ENCODE measurements at places on chromosomes 5 and 9.

- no peak for DNase-seq
Observed at GRCh38 chr5:110896901-110897300, 158.1 kb downstream of the SLC25A46 start.

DNA sequence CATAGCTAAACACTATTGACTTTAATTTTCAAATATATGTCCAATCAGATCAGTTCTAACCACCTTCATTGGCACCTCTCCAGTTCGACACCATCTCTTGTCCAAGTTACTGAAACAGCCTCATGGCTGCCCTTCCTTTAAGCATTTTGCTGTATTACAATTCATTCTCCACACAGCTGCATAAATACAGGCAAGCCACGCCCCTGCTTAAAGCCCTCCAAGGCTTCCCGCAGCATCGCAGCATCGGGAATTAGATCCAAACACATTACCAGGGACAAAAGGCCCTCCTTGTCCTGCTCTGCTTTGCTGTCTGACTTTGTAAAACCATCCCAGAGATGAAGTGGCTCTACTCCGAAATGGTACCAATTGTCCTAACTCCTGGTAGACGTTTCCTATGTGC is 75.1 kb upstream of the RAI14 start:
- DNase-seq: no peak

- DNase-seq: no peak
Observed at GRCh38 chr9:95107001-95107749, 210.3 kb downstream of the FANCC start.

- no peak for DNase-seq
Observed at GRCh38 chr5:151014680-151015343, 5.6 kb upstream of the GPX3 start.

DNA sequence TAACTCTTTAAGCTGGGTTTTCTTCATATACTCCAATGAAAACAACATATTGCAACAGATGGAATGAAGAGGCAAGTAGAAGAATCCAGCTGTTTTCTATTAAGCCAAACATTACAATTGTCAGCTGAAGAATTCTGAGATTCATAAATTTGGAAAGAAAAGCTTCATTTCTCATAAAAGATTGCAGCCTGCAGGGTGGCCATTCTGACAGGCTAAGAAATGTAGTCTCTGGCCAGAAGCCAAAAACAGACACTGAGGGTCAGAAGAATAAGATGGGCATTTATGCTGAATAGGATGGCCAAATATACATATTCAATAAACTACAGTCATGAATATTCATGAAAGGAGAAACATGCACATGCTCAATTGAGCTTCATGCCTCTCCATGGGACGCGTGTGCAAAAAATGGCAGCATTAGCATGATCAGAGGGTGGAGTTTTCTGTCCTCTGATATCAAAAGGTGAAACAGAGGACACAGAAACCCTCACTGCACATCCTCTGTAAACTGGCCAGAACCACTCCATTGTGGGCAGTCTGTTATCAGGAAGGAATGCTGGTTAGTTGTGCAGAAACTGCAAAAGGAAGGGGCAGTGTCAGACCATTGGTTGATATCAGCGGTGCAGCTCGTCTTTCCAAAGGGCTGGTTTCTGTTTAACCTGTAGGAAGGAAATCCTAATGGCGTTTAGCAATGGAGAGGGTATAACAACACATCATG is 50.2 kb downstream of the FXN start:
- no peak for DNase-seq

- DNase-seq: no peak
Observed at GRCh38 chr9:68797116-68797515, 92.1 kb downstream of the PIP5K1B start.

DNA sequence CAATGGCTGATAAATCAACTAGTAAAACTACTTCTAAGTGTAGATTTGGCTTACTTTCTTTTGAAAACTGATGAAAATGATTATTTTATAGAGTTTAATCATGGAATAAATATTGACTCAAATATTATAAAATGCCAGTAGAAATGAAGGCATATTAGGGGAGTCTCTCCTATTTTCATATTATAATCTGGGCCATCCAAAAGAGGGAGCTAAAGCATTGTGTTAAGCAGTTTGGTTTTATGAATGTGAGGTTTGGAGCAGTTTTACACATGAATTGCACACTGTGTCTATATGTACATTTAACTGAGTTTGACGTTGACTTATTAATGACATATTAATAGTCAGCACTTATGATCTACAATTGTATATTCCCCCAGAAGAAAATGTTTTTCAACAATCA is 17.4 kb downstream of the CDH9 start:
- no peak for DNase-seq

DNA sequence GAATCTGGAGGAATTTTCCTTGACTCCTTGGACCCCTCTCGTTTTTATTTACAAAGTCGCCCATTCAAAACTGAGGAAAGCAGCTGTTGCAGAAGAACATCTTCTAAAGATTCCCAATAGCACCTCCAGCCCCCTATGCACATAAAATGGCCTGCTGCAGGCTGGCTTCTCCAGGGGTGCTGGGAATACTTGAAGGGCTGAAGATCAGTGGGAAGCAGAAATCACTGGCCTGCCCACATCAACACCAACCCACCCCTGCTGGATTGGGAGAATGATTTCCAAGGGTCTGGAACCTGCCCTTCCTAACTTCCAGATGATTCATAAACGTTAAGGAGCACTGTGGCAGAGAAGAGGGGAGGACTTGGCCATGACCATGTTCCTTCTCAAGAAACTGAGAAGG is 3.0 kb upstream of the FOXE1 start:
- no peak for DNase-seq

DNA sequence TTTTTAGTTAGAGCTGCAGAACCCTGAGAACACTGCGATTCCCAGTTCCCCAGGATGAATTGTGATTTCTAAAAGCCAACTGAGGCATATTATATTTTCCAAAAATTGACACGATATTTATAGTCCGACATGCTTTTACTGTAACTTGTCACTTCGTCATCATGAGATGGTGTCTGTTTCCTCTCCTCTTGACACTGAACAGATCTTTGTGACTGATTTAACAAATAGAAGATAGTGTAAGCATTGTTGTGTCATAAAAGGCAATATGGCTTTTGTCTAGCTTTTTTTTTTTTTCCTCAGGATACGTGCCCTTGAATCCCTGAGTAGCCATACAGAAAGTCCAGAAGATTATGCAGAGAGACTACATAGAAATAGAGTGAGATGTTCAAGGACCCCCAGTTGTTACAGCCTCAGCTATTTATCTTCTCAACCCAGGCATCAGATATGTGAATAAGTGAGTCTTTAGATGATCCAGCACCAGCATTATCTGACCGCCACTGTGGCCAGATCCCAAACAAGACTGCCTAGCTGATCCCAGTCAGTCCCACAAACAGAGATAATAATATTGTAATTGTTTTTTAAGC is 27.8 kb upstream of the CCL21 start:
- no peak for DNase-seq

DNA sequence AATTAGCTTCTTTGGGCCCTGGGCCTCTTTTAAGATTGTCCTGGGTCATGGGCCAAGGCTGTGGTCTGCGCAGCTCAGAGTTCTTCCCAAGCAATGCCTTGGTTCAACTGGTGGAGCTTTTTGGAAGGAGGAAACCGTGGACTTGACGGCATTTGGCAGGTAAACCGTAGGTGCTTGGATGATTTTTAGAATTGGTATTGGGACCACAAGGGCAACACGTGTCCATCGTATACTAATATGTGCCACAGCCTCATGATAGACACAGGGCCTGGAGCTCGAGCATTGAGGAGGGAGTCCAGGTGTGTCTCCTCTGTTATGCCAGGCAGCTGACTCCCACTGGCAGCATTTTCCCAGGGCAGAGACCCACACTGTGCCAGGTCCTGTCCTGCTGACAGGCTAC is 120.9 kb upstream of the PITX1 start:
- DNase-seq: no peak

DNA sequence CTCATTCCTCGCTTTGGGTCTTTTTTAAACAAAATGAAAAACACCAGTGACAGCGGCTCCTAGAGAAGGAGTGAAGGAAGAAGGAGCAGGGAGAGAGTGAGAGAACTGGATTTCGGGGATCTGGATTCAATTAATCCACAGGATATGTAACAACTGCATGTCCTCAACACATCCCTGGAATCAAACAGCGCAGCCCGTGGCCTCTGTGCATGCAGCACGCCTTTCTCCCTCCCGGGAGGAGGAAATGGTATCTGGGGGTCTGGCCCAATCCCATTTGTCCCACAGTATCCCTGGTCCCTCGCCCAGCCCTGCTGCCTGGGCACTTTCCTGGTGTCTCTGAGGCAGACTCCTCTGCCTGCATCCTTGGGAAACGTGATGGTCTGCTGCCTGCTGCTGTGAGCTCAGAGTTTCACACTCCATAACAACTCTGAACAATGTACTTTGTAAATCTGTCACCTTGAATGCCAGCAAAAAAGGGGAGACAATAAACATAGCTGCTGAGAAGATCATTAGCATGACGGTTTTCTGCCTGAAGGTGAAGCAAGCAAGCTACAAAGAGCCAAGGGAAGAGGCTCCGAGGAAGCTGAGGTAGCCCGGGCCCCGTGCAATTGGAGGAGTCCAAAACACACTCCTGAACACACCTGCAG is 56.1 kb downstream of the PTCH1 start:
- DNase-seq: no peak

GRCh38 chr9:91885746-91886413 is 64.1 kb downstream of the ROR2 start:
- DNase-seq: no peak

DNA sequence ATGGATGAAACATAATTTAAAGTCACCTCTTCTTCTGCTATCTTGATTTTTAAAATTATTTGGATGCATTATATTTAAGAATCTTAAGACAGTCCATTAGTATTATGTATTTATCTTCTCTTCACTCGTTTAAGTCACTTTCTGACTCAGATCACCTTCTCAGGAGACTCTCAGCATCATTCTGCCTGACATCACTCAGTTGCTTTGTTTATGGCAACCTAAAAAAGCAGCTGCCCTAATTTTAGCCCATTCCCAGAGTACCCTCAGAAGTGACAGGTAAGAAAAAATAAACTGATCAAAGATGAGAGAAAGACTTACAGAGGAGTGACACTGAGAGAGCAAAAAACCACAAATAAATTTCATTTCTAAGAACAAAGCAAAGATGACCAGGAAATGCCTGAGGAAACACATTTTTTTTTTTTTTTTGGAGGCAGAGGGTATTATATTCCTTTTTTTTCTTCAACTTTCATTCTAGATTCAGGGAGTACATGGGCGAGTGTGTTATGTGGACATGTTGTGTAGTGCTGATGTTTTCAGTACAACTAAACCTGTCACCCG is 140.5 kb downstream of the MUSK start:
- DNase-seq: no peak

DNA sequence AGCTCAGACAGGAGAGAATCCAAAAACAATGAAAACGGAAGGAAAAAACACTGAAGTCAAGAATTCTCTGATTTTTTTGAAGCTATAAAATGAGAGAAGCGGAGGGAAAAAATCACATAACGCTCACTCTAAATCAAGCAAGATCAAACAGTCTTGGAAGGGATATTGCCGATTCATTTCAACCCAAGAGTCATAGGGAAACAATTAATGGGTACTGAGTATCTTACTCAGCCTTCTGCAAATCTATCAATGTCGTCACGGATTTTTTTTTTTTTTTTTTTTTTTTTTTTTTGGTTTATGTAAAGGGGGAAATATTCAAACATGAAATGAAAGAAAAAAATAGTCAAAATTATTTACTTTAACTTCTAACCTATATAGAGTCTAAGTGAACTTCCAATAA is 9.5 kb downstream of the MEF2C start:
- no peak for DNase-seq

GRCh38 chr9:135330685-135331590 is 148.6 kb upstream of the PPP1R26 start:
- no peak for DNase-seq

DNA sequence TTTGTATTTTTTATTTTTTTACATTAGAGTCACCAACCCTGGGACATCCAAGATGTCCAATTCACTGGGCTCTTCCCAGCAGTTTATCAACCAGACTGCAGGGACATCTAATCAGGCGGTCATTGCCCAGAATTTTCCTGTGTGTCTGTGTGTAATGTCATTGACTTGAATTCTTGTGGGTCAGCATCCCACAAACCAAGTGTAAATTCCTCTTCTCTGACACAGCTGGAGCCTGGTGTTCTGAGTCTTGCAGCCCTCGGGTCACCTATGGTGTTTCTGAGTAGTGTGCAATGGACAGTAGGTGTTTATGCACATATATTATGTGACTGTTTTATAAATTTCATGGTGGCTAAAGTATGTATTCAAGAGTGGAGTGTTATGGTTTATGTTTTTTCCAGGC is 815.7 kb downstream of the SEMA5A start:
- DNase-seq: no peak

GRCh38 chr5:102341681-102342288 is 45.7 kb upstream of the SLCO4C1 start:
- no peak for DNase-seq

DNA sequence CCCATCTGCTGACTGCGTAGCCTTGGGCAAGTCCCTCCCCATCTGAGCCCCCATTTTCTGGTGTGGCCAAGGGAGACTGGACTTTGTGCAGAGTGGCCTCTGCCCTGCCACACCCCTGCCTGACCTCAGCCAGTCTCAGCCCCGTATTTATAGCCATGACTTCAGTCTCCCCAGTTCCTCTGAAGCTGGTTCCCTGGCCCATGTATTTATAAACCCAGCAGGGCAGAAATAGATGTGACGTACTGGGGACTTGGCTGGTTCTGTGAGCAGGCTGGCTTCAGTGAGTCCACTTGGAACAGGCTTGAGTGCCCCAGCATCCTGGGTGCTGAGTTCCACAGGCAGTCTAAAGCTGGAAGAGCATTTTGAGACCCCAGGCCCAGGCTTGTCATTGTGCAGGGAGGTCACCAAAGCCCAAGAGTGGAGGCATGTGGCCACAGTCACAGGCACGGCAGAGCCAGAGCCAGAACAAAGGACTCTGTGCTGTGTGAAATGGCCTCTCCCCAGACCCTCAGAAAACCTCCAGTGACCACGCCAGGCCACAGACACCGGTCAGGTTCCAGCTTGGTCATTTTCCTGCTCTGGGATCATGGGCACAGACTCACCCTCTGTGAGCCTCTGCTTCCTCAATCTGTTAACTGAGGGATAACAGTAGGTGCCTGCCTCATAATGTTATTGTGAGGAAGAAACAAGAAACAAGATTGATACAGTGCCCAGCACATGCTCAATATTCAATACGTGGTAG is 30.4 kb upstream of the SYNPO start:
- no peak for DNase-seq

DNA sequence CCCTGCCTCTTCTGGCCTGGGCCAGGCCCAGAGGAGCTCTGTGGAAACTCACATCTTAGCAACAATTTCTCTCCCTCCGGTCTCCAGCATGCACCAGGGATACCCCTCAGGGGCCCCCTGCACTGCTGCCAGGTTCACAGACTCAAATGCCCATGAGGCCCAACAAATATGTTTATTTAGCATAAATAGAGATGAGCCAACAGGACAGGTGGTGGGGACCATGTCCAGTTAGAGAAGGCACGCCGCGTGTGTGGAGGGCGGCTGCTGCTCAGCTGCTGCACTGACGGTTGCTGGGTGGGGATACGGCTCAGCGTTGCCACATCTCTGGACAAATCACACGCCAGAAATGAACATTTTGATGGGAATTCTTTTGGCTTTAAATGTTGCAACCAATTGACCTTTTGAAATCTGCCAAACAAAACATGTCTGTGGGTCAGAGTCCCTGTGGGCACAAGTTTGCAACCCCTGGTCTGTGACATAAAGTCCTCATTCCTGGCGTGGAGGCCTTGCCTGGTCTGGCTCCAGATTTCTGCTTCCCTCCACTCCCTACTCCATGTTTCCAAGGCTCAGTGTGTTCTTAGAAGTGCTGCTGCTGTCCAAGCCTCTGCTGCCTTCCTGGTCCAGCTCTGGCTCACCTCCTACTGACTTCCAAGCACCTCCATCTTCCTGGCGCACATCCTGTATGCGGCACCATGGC is 88.9 kb downstream of the AMBP start:
- no peak for DNase-seq

- no peak for DNase-seq
Observed at GRCh38 chr5:176652136-176652535, 4.9 kb downstream of the TSPAN17 start.
